Hepatic stellate cell (primary cell): ENCODE measurements at places on chromosomes 16 and 17.

- no peak for DNase-seq
These were observed 349.1 kb upstream of the EEF2KMT start for GRCh38 chr16:5446623-5447240.

- DNase-seq, result no peak
These were observed 264.3 kb downstream of the CPPED1 start for GRCh38 chr16:12539185-12539929.

DNA sequence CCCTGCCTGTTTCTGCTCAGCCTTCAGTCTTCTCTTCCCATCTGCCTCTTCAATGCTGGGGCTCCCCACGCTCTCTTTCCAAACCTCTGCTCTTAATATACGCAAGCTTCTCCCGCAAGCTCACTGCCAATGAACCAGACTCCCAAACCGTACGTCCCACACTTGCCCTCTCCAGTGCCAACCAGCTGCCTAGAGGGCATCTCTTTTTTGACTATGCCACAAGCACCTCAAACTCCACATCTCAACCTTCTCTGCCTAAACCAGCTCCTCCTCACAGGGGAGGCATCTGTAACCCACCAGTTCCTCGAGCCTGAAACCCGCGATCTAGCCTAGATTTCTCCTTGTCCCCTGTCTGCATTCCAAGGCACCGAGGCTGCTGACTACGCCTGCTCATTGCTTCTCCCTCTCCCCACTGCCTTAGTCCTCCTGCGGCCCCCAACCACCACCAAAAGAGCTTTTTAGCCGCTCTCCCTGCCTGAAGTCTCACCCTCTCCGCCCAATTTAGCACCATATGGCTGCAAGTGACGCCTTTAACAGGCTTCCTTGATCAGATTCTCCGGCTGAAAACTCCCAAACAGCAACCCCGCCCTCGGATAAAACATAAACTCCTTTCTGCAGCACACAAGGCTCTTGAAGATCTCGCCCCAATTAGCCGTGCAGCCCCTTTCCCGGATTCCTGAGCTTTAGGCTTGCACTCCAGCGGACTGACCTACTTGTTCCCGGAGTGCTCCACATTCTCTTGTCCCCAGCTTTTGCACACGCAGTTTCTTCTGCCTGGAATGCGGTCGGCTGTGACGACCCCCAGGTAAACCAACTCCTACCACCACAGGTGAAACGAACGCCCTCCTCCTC lies 1.5 kb downstream of the GGA2 start:
- DNase-seq, result no peak

- DNase-seq, result no peak
These were observed 18.2 kb downstream of the IRX3 start for GRCh38 chr16:54268340-54268739.

- DNase-seq, result no peak
These were observed 51.2 kb upstream of the DHX40 start for GRCh38 chr17:59513934-59514841.

DNA sequence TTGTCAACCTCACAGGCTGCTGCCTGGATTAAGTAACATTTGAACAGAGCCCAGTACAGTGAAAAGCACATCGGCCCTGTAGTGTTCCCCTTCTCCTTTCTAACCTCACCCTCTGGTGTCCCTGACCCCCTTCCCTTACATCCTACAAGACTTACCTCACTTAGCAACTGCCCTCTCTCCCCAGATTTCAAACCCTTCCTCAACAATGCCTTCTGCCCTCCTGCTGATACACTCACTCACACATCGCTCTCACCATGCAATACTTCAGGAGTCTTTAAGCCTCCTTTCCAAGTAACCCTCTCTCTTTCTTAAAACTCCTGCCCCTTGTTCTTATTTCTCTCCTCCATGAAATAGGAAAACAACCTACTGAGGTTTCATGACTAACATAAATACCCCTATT lies 17.8 kb downstream of the ZZEF1 start:
- no peak for DNase-seq

DNA sequence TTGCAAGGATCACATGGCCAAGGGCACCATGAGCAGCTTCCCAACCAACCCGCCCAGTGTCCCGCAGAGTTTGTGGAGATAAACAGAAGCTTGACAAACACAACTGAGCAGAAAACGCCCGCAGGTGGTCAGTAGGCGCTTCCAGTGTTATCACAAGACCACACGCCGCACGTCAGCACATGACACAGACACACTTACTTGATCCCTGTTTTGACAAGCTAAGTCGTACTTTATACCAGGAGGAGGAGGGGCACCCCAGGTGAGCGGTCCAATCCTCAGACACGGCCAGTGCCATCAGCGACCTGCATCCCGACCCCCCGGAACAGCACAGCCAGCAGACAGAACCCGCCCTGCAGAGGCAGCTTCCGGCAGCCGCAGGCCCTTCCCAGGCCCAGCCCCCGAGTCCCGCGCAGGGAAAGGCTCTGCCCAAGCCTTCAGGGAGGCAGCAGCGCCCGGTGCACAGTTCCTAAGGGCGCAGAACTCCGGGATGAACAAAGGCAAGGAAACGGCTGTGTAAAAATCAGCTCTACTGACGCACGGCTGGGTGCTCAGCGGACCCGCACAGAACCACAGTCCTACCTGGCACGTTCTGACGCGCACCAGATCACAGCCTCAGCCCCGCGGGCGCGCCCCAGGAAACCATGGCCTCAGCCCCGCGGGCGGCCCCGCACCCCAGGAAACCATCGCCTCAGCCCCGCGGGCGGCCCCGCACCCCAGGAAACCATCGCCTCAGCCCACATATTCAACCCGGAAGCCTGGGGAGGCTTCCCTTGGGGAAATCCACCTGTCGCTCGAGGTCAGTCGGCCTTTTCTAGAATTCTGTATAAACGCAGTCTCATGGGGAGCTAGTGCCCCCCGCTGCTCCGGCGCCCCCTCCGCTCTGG lies 27.8 kb downstream of the AXIN1 start:
- no peak for DNase-seq

DNA sequence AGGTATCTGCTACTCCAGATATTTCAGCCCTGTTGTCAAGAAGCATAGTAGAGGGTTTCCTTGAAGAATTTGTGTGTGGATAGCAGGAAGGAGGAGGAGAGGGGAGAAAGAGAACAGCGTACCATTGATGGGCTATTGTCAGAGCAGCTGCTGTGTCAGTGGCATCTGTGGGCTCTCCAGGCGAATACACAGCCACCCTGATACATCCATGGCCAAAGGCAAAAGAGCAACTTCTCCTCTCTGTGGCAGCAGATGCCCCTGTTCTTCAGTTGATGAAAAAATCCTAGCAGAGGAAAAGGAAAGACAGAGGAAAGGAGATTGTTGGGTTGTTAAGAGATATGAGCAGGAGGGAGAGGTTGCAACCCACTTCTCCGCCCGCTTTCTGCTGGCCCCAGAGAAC lies 12.2 kb upstream of the KCNJ2 start:
- DNase-seq, result no peak

DNA sequence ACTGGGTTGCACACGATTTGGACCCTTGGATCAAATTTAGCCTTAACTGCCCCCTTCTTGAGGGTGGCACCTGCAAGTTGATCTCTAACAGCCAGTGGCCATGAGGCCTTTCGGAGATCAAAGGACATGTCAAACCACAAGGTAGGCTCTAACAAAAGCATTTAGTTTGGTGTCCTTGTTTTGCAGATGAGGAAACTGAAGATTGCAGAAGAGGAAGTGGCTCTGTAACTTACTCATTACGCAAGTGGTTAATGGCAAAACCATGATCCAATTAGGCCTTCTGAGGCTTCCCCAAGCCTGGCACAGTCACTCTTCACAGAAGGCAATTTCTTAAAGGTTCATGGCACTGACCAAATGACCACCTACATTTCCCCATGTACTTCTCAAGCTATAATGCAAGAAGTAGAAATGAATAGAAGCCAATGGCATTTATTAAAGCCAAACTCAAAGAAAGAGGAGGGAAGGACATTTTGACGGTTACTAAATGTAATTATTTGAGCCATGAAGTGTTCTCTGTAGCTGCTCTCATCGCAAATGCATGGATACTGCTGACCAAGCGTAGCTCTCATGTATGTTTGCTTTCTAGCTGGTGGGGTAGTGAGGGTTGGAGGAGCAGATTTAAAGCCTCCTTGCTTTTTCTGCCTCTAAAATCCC lies 32.8 kb upstream of the ABCC12 start:
- no peak for DNase-seq

DNA sequence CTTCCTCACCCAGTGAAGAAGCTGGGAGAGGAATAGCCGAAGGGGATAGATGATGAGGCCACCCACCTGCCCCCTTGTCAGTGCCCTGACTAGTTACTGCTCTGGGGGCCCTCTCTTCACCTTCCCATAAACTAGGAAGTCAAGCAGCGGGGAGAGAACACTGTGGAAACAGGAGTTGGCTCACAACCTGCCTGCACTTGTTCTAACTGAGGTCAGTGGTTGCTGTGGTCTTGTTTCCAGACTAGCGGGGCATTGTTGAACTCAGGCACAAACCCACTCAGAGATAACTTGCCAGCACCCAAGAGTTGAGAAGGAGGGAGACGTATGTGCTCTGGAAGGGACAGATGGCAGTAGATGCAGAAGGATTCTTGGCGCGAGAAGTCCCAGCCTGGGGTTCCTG lies 48.6 kb upstream of the DDX52 start:
- DNase-seq, result no peak

- DNase-seq, result peak; percentile 96
These were observed at the start of gene RPTOR for GRCh38 chr17:80544655-80545498. RPTOR (plus strand) TSS chr17:80544838; CDS start chr17:80545630, 792 bp downstream.

DNA sequence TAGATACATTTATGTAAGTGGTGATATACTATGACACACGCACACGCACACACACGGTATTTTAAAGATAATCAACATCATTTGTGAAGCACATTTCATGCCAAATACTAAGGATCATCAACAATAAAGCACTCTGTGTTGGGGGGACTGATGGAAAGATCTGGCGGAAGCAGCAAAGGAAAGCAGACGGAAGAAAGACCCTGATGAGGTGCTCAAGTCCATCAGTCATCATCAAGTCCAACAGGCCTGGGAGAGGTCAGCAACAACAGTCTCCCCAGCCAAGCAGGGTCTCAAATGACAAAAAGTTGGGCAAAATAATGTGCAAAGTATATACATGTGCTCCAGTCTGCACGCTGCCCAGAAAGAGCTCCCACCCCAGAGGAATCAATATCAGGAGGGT lies 55.5 kb downstream of the HIC1 start:
- no peak for DNase-seq

- DNase-seq, result no peak
These were observed 103.5 kb upstream of the KIF2B start for GRCh38 chr17:53719229-53719628.

DNA sequence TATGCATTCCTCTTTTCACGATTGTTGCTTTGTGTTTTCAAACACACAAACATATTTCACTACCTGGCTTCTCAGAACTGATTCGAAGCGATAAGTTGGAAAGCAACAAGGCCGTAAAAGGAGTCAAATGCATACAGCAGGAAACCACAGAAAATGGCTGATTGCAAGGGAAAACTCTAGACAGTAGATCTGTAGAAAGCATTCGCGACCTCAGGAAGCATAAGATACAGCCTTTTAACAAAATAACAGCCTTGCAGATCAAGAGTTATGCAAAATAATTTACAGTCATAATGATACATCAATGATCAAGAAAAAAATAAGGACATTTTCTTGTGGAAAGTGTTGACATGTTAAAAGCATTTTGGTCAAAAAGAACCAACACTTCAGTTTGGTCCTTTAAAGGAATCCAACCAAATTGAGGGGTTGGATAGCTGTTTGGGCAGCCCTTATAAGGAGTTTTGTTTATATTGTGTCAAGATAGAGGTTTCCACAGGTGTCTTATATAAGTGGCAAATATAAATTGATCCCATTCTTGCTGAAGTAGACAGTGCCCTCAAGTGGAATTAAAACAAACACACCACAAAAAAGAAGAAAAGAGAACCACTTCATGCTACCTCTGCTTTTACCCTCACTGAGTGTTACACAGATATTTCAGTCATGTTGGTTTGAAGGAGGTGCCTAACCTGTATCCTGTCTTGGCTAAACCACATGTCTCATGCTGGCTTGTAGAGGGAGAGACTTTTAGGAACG lies 5.5 kb downstream of the CYLD start:
- DNase-seq, result no peak

- DNase-seq, result no peak
These were observed 234.5 kb downstream of the NTN1 start for GRCh38 chr17:9255833-9256232.

- DNase-seq, result no peak
These were observed 121.2 kb downstream of the ASIC2 start for GRCh38 chr17:33171931-33172330.

GRCh38 chr16:66103211-66103610 lies 263.3 kb upstream of the CDH5 start:
- peak; percentile 16 for DNase-seq
